ENCODE measurements at places on chromosomes 6 and 20.

GRCh38 chr6:168060521-168060931 lies 18.5 kb downstream of the FRMD1 start:
- DNase-seq, result no peak

DNA sequence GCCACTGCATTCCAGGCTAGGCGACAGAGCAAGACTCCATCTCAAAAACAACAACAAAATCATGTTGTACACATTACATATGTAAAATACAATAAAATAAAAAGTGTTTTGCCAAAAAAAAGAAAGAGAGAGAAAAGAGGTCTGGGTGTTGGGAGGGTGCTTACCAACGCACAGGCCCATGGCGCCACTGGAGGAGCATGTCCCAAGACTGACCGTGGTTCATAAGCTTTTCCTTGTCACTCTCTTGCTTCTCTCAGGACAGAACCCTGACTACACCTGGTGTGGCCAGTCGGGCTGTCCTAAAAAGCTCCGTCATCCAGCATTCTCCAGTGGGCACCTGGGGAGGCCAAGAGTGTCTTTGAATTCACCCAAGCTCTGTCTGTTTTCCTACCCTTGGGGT lies 48.0 kb upstream of the CNKSR3 start:
- DNase-seq, result no peak

DNA sequence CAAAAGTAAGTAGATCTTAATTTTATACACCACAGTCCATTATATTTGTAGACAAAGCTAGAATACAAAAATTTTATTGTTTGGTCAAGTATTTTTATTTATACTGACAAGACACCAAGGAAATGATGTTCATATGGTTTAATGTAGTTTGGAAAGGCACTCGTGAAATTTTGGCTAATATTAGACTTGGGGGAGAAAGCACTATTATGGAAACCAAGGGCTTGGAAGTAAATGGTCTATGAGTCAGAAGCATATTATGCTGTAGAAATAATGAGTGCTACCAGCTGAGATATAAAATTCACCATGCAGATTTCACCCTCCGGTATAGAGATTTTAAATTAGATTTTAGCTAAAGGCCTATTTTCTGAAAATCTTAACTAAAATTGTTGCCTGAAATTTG lies 233.6 kb downstream of the KCNQ5 start:
- DNase-seq, result no peak

- no peak for DNase-seq
These were observed 16.5 kb downstream of the RTN4IP1 start for GRCh38 chr6:106612671-106613416.

GRCh38 chr20:53223626-53224172 lies 251.5 kb downstream of the TSHZ2 start:
- no peak for DNase-seq

DNA sequence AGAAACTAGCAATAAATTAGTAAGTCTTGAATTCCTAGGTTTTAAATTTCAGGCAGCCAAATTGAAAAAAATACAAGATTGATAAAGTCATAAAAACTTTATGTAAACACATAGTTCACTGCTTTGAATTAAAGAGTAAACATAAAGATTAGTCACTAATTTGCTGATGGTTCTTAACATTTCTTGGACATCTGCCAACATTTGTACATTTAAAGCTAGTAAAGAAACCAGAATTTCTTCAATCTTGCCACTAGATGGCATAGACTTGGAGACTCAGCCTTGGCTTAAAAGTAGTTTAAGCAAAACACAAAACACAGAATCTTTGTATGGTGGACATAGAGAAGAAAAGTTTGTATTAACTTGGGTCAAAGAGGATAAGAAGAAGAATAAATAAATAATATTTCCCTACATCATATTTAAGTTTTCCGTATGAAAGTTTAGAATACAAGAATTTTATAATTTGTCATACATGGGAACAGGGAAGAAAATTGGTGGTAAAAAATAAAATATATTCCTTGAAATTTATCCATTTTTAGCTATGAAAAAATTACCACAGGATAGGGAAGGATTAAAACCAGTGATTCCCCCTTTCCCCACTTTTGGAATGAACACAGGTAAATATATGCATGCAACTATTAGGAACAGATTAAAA lies 41.7 kb upstream of the FAM135A start:
- peak; percentile 16 for DNase-seq

DNA sequence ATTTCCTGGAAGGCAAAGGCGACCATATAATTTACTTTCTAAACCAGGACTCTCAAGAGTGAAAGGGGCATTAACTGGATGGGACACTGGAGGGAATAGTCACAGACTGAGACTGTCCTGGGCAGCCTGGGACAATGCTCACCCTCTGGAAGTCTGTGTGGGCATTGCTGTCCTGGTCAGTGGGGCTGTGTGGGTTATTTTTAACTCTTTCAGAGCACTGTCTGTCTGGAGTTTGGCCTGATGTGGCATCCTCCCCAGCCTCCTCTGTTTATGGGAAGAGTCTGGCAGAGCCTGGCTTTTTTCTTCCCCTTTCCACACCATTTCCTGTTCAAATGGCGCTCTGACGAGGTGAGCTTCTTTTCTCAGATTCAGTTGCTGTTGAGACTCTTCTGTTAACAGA lies 11.7 kb downstream of the DAAM2 start:
- DNase-seq, result no peak

Measured in BJ (cell line).